Activated T-cell treated with anti-CD3 and anti-CD28 coated beads, Interleukin-2, amount 50 U/mL, for 24 hours (primary cell): ENCODE measurements at places on chromosomes 6 and 20.

DNA sequence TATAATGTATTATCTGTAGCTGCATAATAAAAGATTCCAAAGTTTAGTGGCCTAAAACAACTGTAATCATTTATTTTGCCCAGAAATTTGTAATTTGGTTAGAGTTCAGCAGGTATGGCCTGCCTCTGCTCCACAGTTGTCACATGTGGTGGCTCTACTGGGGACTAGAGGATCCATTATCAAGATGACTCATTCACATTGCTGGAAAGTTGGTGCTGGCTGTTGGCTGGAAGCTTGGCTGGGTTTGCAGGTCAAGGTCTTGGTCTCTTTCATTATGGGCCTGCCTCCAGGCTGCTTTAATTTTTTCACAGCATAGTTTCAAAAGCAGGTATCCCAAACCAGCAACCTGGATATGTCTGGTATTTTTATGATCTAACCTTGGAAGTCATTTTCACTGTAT lies 17.6 kb downstream of the TRDN start:
- DNase-seq = no peak

GRCh38 chr20:33099843-33100538 lies 20.5 kb downstream of the BPIFB4 start:
- DNase-seq = no peak

DNA sequence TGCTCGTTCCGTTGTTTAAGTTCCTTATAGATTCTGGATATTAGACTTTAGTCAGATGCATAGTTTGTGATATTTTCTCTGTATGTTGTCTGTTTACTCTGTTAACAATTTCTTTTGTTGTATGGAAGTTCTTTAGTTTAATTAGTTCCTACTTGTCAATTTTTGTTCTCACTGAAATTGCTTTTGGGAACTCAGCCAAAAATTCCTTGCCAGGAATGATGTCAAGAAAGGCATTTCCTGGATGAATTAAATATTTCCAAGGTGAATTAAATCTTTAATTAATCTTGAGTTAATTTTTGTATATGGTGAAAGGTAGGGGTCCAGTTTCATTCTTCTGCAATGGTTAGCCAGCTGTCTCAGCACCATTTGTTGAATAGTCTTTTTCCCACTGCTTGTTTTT lies 406.2 kb upstream of the NOX3 start:
- DNase-seq = no peak

GRCh38 chr6:133983099-133983939 lies 30.3 kb downstream of the TBPL1 start:
- peak; percentile 41 for DNase-seq

GRCh38 chr6:11654876-11655275 lies 117.3 kb downstream of the TMEM170B start:
- no peak for DNase-seq
